Hepatocyte (in vitro differentiated cells): ENCODE measurements at places on chromosomes 4 and X. TPM values are rescaled to one million over a fixed set of nuclear protein-coding genes. Genes with fewer than 3 reads are reported as not detected.

GRCh38 chr4:8510611-8511285 is 69.4 kb upstream of the GPR78 start:
- DNase-seq: no peak

The MSX1 gene
- polyA plus RNA-seq: 22.9 and 30.4 TPM in 2 replicates

The TNMD gene
- 1.1 TPM in 1 of 2 replicates, not detected in the other for polyA plus RNA-seq

The SERTM2 gene
- 1.6 and 3.8 TPM in 2 replicates for polyA plus RNA-seq

DNA sequence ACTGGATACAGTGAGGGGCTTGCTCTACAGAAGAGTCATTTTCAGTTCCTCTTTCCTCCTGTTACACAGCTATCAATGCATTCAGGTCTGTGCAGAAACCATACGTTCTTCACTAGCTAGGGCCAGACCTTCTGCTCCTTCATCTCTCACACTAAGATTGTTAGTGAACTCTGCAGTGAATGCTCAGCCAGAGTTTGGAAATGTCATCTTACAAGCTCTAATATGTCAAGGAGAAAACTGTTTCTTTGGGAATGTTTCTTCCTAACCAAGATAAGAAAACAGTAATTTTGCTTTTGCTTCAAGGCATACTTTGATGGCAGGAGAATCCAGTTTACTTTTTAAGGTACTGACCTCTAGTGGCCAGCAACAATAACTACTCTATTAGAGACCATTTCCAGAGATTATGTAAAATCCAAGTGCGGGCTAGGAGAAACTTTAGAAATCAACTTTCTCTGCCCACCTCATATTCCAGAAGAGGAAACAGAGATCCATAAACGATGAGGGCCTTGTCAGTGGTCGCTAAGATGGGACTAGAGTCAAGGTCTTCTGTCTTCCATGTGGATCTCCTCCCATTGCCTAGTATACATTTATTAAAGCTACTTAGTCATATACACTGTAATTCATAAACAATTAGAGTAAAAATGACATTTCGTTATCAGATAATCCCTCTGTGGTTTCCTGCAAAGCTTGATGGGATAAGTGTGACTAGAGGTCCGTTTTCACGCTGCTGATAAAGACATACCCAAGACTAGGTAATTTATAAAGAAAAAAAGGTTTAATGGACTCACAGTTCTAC is 12.1 kb upstream of the CC2D2A start:
- peak; percentile 70 for DNase-seq

DNA sequence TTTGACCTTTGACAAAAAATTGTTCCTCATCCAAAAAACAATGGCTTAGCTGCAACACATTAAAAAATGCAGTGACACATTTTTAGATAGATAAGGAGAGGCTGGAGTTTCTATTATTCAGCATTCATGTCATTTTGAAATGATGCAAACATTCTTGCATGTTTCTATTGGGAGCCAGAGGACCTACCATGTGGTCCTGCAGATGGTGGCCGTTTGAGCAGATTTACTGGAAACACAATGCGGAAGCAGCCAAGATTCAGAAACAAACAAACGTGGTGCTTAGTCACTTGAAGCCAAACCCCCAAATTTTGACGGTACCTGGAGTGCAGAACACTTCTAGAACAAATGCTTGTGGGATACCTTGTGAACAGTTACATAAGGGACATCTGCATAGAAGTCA is 456.7 kb downstream of the PCDH18 start:
- DNase-seq: no peak

The FGB gene
- polyA plus RNA-seq: 1,888 and 2,096 TPM in 2 replicates

The TLR10 gene
- not detected in 2 replicates for polyA plus RNA-seq

The ADAMTS3 gene
- 0.59 and 1.2 TPM in 2 replicates for polyA plus RNA-seq

The PFKFB1 gene
- 0.59 and 1.4 TPM in 2 replicates for polyA plus RNA-seq

The CT47B1 gene
- not detected in 2 replicates for polyA plus RNA-seq

The NOX1 gene
- 0.99 and 1.9 TPM in 2 replicates for polyA plus RNA-seq

The DMD gene
- polyA plus RNA-seq: 14.2 and 20.1 TPM in 2 replicates

DNA sequence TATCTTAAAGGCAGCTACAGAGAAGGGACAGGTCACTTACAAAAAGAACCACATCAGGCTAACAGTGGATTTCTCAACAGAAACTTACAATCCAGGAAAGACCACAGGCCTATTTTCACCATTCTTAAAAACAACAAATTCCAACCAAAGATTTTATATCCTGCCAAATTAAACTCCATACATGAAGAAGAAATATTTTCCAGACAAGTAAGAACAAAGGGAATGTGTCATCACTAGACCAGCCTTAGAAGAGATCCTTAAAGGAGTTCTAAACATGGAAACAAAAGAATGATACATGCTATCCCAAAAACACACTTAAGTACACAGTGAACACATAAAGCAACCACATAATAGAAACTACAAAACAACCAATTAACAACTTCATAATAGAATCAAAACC is 105.6 kb downstream of the ANXA10 start:
- no peak for DNase-seq

The ARHGEF38 gene
- polyA plus RNA-seq: 1.6 and 2.0 TPM in 2 replicates

The ENPEP gene
- 2.4 and 3.7 TPM in 2 replicates for polyA plus RNA-seq

GRCh38 chr4:188986271-188986689 is 847.0 kb downstream of the TRIML1 start:
- no peak for DNase-seq

GRCh38 chrX:46587753-46588171 is 14.2 kb downstream of the CHST7 start:
- DNase-seq: no peak

DNA sequence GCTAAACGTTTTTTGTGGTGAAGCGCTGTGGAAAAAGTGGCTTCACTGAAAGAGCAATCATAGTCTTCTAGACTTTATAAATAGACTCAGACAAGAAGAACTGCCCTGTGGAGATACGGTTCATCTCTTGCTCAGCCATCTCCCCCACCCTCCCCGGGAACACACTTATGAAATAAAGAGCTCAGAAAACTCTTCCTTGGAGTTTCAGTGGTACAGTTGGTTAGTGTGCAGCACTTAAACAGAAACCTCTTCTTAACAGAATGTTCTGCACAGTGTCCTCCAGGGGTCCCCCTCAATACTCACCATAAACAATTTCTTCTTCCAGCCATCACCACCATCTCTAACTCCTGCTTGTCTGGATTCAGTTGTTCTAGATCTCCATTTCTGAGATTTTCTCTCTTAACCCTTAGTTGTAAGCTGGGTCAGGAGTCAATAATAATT is 313.0 kb downstream of the ARHGAP10 start:
- DNase-seq: no peak
